ENCODE measurements at places on chromosomes 7 and 10.

DNA sequence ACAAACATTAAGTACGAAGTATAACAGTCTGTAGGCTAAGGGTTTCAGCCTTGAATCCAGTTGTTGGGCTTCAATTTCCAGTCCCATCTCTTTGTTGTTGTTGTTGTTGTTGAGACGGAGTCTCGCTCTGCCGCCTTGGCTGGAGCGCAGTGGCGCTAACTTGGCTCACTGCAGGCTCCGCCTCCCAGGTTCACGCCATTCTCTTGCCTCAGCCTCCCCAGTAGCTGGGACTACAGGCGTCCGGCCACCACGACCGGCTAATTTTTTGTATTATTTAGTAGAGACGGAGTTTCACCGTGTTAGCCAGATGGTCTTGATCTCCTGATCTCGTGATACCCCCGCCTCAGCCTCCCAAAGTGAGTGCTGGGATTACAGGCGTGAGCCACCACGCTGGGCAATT is 464.9 kb downstream of the ANKRD7 start:
- DNase-seq, result no peak

GRCh38 chr10:7590271-7590670 is 76.5 kb downstream of the ITIH5 start:
- no peak for DNase-seq

- no peak for DNase-seq
Observed at GRCh38 chr10:1379601-1380000, 323.4 kb downstream of the WDR37 start.

GRCh38 chr10:131258256-131258655 is 53.3 kb downstream of the TCERG1L start:
- DNase-seq, result no peak

DNA sequence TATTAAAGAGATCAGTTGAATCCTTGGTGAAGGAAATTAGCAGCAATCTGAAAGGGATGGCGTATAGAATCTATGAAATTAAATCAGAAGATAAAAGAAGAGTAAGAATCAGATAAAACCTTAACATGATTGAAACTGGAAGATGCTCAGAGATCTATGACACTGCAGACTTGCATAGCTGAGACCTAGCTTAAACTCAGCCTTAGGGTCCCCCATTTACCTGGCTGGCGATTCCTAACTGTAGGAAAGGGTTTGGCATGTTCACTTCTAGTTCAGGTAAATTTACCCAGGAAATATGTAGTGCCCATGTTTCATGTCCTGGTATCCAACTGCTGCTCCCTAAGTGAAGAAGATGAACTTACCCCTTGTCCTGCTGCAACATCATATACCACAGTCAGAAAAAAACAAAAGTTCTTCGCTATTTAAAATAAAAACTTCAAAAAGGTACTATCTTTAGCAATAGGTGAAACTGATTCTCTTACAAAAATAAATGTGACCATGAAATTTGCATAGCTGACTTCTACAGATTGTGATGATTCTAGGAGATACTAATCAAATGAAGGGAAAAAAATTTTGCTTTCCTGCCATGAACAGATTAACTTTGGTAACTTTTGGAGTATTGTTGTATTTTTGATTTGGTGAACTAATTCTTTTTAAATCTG is 47.8 kb upstream of the TMEM243 start:
- DNase-seq, result no peak

DNA sequence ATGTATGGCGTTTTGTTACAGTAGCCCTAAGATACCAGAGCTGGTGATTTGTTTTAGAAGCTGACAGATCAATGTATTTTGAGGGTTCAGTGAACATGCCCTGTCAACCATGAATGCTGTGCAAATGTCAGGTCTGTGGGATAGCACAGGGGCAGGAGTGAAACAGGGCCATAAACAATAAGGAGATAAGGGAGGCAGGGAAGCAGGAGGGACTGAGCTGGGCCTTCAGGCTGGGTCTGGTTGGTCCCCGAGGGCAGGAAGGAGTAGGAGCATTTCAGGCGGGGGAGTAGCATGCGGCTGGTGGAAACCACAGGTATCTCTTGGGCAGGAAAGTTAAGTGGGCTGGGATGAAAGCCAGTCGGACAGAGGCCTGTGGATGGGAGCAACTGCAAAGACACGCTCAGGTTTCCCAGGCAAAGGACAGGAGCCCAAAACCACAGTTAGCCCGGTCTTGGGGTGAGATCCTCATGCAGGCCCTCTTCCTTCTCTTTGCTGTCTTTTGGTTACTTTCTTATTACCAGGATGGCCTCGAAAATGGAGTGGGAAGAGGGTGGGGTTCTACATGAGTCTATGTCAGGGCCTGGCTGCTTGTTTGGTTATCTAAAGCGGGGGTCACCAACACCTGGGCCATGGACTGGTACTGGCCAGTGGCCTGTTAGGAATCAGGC is 69.5 kb upstream of the SEPHS1 start:
- no peak for DNase-seq

- no peak for DNase-seq
Observed at GRCh38 chr10:61878740-61879068, 22.8 kb upstream of the ARID5B start.

DNA sequence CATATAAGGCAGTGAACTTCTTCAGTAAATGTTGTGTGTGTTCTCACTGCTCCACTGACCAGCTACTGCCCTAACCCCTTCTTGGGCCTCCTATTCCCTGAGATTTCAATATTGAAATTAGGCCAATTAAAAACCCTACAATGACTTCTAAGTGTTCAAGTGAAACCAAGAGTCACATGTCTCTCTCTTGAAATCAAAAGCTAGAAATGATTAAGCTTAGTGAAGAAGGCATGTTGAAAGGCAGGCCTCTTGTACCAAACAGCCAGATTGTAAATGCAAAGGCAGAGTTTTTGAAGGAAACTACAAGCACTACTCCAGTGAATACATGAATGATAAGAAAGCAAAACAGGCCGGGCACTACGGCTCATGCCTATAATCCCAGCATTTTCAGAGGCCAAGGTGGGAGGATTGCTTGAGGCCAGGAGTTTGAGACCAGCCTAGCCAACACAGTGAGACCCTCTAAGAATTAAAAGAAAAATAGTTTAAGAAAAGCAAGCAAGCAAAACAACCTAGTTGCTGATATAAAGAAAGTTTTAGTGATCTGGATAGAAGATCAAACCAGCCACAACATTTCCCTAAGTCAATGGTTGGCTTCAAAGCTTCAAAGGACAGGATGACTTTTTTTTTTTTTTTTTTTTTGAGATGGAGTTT is 22.3 kb downstream of the BRAF start:
- no peak for DNase-seq
